ENCODE measurements at places on chromosomes 3 and 15.

DNA sequence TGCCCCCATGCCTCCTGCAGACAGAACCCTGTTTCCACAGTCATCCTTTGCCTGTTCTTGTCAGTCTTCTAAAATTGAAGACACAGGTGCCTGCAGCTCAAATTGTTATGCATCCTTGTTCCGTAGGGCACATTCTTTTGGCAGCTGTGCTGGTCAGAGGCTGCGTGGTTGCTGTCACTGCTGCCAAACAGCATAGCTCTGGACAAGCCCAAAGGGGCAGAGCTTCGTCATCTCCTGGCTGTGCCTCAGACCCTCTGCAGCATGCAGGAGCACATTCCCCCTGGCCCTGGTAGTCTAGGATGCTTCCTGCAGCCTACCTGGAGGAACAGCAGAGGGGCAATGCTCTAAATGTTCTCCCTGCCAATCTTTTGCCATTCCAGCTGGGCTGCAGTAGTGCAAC is 2.1 kb upstream of the FBXL22 start:
- no peak for DNase-seq

DNA sequence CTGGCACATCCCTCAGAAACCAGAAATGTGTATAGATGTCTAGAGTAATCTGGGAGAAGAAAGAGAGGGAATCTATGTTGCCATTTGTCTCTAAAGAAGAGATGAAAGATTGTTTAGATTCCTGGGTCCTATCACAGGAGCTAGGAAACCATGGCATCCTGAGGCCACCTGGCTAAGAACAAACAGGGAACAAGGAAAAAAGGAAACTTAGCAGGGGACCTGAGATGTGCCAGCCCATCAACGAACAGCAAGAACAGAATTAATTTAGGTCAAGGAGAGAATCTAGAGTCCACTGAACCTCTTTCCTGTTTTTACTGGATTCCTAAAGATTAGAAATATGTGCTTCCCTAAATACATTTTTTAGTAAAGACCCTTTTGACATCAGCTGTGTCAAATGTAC is 30.3 kb downstream of the IP6K1 start:
- no peak for DNase-seq

DNA sequence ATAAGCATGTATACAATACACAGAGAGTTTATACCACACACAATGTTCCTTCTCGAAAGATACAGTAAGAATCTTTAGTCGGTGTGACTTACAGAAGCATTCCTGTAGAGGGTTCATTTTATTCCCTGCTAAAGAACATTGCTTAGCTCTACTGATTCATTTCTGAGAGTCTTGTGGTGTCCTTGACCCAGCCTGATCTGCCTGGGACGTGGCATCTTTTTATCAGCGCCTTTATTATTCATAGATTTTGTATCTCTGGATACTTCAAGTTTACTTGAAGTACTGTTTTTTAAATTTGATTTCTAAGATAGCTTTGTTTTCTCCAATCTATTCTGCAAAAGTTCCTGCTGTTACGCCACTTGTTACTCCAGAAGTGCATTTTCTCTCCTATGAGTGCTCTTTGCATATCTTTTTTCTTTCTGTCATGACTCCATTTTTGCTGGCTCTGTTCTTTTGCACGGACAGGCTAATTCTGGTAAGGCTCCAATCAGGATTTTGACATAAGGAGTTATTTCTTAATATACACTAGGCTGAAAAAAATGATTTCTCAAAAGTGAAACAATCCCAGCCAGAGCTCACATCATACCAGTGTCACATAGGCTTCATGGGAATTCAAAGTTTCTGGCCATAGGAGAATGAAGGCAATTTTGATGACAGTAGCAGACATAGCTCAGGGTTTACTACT is 114.5 kb upstream of the TNIK start:
- DNase-seq, result no peak

DNA sequence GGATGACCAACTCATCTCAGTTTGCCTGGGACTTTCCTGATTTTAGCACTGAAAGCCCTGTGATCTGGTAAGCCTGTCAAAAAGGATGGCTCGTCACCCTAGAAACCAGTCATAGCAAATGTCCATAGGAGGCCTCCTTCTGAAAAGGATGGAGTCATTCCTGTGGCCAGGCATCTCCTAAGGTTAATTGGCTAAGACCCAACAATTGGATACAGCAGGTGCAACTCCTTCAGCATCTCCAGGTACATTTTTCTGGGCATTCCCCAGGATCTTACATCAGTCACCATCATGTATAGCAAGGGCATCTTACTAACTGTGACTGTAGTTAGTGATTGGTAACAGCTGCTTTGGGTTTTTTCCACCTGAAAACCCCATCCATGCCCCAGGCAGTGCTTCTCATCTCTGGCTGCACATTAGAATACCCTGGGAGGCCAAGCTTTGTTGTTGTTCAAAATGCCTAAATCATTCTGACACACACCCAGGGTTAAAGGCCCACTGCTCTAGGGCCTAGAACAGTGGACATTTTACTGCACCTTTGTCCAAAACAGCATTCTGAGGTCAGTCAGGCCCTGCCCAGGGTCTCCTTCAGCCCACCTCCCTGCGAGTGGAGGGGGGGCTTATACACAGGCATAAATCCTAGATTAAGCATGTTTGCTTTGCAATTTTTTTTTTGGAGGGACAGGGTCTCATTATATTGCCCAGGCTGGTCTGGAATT is 28.3 kb upstream of the GALNT15 start:
- DNase-seq, result no peak

GRCh38 chr3:13541691-13542090 is 7.2 kb upstream of the FBLN2 start:
- DNase-seq, result no peak

- no peak for DNase-seq
These were observed 445.1 kb downstream of the FOXP1 start for GRCh38 chr3:71138410-71138809.

GRCh38 chr3:49906073-49906743 is 2.5 kb upstream of the MST1R start:
- DNase-seq, result peak; percentile 31

DNA sequence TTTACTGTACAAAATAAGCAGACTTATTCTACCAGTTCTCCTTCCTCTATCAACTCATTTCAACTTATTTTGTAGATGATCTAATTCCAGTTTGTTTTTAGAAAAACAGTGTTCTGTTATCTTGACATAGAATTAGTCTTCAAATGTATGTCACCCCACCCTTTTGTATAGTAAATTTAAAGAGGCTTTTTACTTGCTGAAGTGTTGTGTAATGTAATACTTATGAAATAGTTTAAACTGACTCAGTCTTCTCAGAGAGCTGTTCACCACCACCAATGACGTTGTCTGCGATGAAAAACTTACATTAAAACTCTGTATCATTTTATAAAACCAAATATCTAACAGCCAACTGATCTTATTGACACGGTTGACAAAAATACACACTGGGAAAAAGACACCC is 82.9 kb downstream of the RAP2B start:
- DNase-seq, result peak; percentile 75

DNA sequence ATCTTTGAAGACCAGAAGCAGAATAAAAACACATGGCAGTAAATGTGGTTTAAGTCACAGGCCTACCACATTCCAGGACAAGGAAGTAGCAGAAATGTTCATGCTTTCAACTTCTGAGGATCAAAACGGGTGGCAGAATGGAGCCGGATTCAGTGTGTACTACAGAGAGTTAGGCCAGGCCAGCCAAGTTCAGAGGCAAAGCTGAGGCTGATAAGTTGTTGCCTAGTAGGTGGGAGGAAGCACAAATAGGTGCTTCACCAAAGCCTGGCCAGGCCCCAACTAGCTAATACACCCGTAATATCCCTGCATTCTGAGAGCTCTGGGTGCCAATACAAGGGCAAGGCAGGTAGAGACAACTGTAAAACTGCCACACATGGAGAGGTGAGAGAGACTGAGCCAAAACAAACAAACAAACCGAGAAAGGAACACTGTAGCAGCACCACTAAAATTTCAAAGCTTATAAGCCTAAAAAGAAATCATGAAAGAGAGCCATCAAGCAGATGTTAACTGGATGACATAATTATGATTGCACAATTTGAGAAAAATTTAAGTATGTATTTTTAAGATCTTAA is 156.4 kb upstream of the CBLB start:
- peak; percentile 16 for DNase-seq

DNA sequence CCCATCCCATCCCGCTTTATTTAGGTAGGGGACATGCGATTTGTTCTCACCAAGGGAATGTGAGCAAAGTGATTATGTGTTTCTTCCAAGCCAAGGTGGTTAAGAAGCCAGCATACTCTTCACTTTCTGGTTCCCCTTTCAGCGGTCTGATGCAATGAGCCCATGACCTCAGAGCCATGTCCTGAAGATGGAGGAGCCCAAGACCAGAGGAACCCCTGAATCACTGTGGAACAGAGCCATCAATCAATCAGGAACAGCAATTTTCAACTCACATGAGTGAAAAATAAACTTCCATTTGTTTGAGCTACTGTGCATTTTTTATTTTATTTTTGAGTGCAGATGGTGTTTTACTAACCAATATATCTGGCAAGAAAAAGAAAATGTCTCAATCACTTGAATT is 10.8 kb downstream of the THRB start:
- DNase-seq, result no peak

GRCh38 chr15:54064365-54064764 is 86.1 kb downstream of the UNC13C start:
- DNase-seq, result no peak

- no peak for DNase-seq
These were observed 3.7 kb downstream of the CHRNA3 start for GRCh38 chr15:78617076-78617475.

DNA sequence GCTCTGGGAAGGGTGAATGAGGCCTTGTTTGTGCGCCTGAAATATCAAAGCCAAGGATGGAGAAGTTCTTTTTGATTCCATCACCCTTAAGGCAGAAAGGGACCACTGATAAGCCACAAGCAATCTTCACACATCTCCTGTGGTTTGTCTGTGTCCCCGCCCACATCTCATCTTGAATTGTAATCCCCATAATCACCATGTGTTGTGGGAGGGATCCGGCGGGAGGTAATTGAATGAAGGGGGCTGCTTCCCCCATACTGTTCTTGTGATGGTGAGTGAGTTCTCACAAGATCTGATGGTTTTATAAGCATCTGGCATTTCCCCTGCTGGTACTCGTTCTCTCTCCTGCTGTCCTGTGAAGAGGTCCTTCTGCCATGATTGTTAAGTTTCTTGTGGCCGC is 329.6 kb upstream of the RGMA start:
- DNase-seq, result no peak

DNA sequence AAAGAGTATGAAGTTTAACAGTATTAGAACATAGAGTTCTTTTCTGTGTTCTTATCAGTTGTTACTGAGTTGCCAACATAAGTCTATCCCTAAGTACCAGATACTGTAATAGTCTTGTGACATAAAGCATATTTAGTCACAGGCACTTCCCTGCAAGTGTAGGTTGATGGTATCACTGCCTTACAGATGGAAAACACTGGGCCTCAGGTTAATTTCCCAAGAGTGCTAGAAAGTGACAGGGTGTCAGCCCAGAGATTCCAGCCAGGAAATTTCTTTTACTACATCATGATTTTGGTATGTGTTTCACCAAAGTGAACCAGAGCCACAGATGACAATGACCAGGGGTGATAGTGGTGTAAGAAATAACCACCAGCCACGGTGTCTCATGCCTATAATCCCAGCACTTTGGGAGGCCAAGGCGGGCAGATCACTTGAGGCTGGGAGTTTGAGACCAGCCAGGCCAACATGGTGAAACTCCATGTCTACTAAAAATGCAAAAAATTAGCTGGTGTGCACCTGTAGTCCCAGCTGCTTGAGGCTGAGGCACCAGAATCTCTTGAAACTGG is 3.2 kb downstream of the EIF1B start:
- peak; percentile 29 for DNase-seq

GRCh38 chr15:52294881-52295420 is 653 bp downstream of the MYO5C start:
- DNase-seq, result no peak

- DNase-seq, result peak; percentile 79
These were observed 1.4 kb upstream of the ROBO2 start for GRCh38 chr3:77038468-77038929.

DNA sequence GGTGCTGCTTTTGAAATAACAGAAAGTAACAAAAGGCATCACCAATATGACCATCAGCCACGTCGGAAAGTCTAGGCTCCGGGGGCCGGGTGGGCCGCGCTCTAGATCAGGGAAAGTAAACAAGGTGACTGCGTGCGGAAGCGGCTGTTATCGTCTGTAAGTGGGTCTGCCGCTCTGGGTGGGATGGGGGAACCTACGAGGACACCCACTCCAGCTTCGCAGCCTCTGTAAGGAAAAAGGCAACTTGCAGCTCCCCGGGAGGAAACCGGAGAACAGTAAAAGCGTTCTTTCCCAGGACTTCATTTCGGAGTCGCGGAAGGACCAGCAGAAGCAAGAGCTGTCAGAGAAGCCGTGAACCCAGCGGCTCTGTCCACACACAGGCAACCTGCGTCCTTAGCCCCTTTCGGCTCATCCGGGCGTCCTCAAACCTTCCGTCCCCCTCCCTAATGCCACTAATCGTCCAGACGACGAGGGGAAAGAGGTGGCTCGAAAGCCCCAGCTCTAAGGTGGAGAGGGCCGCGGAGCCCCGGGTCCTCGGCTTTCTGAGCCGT is 461 bp downstream of the XRN1 start:
- DNase-seq, result peak; percentile 42

- no peak for DNase-seq
These were observed 581.3 kb downstream of the UNC13C start for GRCh38 chr15:54559405-54560069.

GRCh38 chr3:51703761-51704510 is 2.9 kb upstream of the GRM2 start:
- no peak for DNase-seq

- no peak for DNase-seq
These were observed 31.8 kb downstream of the DAG1 start for GRCh38 chr3:49501842-49502241.

- peak; percentile 84 for DNase-seq
These were observed 4.0 kb upstream of the SMCO1 start for GRCh38 chr3:196518966-196519717.

DNA sequence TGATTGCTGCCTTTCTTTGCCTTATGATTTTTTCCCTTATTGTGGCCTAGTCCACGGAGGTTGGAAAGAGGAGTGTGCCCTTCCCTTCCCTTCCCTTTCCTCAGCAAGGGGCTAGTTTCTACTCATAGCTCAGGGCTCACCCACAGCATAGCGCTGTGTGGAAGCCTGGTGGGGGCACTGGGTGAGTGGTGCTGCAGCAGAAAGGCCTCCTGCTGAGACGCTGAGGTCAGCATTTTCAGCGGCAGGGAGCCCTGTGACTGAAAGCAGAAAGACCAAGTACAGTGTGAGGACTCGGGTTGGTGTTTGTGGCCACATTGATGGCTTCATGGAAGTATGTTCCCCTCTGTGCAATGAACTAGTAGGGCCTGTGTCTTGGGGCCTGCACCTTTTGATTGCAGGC is 21.9 kb downstream of the CACNA1D start:
- no peak for DNase-seq

GRCh38 chr15:40229956-40230355 is 8.9 kb upstream of the PAK6 start:
- no peak for DNase-seq

- no peak for DNase-seq
These were observed 11.0 kb downstream of the SH3BP5 start for GRCh38 chr3:15321349-15321748.
